ENCODE measurements at places on chromosomes 13 and 19. TPM values are rescaled to one million over a fixed set of nuclear protein-coding genes. Genes with fewer than 3 reads are reported as not detected.

CEACAM1 gene
- 2.3 TPM for total RNA-seq

ZNF414 gene
- total RNA-seq, result 14.2 TPM

TNNI3 gene
- total RNA-seq, result 13.4 TPM

CD79A gene
- 0.66 TPM for total RNA-seq

Measured in A549 treated with ZK216348 at 1 μM for 4 hours (cell line).